ENCODE measurements at places on chromosomes 6 and 20. TPM values are rescaled to one million over a fixed set of nuclear protein-coding genes. Genes with fewer than 3 reads are reported as not detected.

Gene ATXN1
- 59.8 TPM for total RNA-seq

Gene CST9
- total RNA-seq: not detected

Gene IBTK
- total RNA-seq: 18.1 TPM

Gene PRL
- total RNA-seq: not detected

Gene SCUBE3
- 75.6 TPM for total RNA-seq

Gene MOG
- not detected for total RNA-seq

Gene DOK5
- total RNA-seq: 21.7 TPM

Gene CCR6
- total RNA-seq: not detected

Gene SPINT3
- total RNA-seq: not detected

Gene ZBTB9
- 7.1 TPM for total RNA-seq

Gene PTCRA
- total RNA-seq: not detected

Gene NRSN1
- not detected for total RNA-seq

Gene PLCB4
- total RNA-seq: 24.1 TPM

Gene CGA
- not detected for total RNA-seq
